ENCODE measurements at places on chromosomes 16 and 17. TPM values are rescaled to one million over a fixed set of nuclear protein-coding genes. Genes with fewer than 3 reads are reported as not detected.

The EPN2 gene
- total RNA-seq: 15.1 TPM

The DNAJC7 gene
- 63.7 TPM for total RNA-seq

The HOXB8 gene
- not detected for total RNA-seq

The SEPTIN12 gene
- not detected for total RNA-seq

The PLD6 gene
- total RNA-seq: 2.1 TPM

The CIBAR2 gene
- total RNA-seq: not detected

The TMEM98 gene
- 57.0 TPM for total RNA-seq

The HOXB9 gene
- not detected for total RNA-seq

The DBNDD1 gene
- 4.7 TPM for total RNA-seq

The OR4D1 gene
- not detected for total RNA-seq

The TPSB2 gene
- total RNA-seq: not detected

Measured in hair follicular keratinocyte (primary cell).